ENCODE measurements at places on chromosomes 3 and 15. TPM values are rescaled to one million over a fixed set of nuclear protein-coding genes. Genes with fewer than 3 reads are reported as not detected.

DNA sequence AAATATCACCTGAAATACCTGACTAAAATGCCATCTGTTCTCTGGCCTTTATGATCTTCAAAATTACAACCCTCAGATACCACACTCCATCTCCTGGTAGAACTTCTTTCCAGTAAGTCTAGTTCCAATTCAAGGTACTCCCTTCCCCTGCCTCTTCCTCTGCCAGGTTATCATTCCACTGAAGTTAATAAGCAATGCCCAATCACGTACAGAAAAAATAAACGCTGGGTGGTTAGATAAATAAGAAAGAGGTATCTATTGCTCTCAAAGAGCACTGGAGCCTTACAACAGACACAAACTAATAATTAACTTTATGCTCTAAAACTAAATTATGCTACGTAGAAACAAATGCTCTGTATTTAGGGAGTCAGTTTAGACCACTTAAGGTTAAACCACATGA, 112.5 kb downstream of the MYO9A start:
- DNase-seq = no peak

- DNase-seq = peak; percentile 30
Observed at GRCh38 chr3:11641683-11642430, 1.9 kb downstream of the VGLL4 start.

- peak; percentile 28 for DNase-seq
Observed at GRCh38 chr15:70308011-70308734, 210.5 kb upstream of the TLE3 start.

DNA sequence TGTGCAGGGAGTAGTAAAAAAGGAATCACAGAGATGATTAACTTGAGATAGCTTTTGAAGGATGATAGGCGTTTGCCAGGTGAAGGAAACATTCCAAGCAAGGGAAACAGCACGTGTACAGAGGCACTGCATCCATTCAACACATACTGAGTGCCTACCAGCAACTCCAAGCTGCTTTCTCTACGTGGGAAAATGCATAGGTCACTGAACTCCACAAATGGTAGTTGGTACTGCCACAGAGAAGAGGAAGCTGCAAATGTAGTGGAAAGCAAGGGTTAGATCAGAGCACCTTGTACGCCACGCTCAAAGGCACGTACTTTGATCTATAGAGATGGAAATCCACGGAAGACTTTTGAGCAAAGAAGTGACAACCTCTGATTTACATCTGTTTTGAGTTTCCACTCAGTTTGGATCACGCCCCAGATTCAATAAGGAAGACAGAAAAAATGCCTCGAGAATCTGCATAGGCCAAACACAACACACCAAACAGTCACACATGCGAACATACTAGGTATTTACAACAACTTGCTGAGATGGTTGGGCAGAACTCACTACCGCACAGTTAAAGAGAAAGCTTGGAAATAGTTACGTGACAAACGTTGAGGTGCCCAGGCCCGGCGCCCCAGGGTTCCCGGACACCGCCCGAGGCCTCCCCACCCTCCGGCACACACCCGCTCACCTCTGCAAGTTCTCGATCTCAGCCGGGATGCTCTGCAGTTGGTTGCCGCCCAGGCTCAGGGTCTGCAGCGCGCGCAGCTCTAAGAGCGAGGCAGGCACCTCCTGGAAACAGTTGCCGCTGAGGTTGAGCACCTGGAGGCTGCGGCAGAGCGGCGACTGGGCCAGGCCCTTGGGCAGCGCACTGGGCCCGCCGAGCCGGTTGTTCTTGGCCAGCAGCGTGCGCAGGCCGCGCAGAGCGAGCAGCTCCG, 826 bp downstream of the LRRC58 start:
- DNase-seq = no peak

- DNase-seq = no peak
Observed at GRCh38 chr3:78163379-78163778, 1123.5 kb downstream of the ROBO2 start.

GRCh38 chr3:43231276-43232000, 54.9 kb upstream of the SNRK start:
- no peak for DNase-seq

- DNase-seq = no peak
Observed at GRCh38 chr3:177711637-177712036, 514.4 kb upstream of the TBL1XR1 start.

DNA sequence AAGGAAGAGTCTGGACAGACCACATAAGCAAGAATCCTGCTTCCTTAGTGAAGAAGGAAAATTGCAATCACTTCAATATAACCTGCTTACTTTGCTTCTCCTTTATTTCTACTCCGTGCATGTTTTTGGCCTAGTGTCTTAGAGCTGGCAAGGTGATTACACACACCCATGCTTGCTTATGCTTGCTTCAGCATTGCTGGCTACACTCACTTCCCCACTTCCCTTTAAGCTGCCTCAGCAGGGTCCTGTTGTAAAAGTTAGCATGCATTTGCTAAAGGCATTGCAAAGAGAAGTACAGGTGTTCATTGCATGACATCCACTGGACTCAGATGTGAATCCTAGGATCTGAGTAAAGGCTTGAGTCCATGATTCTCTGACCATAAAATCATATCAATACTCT, 47.5 kb upstream of the STT3B start:
- DNase-seq = no peak

- DNase-seq = no peak
Observed at GRCh38 chr3:70233112-70233511, 79.3 kb downstream of the MDFIC2 start.

- no peak for DNase-seq
Observed at GRCh38 chr15:99283717-99284116, 32.4 kb downstream of the LRRC28 start.

DNA sequence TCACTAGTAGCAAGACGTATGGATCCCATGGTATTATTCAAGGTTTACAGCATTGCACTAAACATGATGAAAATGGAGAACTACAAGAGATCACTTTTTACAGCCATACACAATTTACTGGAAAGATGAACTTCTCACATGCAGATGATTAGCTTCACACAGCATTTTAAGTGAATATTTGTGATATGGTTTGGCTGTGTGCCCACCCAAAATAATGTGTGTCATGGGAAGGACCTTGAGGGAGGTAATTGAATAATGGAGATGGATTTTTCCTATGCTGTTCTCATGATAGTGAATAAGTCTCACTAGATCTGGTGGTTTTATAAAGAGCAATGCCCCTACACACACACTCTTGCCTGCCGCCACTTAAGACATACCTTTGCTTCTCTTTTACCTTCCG, 662.0 kb upstream of the CCDC54 start:
- DNase-seq = no peak

DNA sequence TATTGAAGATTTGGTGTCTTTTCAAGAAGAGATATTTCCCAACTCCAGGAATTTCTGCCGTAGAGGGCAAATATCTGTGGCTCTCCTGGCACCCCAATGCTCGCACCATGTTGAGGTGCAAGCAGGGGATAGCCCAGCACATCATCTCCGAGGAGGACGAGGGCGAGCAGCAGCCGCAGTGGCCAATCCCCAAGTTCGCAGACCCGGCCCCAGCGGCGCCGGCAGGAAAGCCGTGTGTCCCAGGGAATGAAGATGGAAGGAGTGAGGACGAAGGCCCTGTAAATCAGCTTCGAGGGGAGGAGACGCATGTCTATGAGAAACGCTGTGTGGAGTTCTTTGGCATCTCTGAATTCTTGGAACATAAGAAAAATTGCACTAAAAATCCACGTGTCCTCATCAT, 213.4 kb upstream of the UBE2E2 start:
- no peak for DNase-seq

GRCh38 chr15:52060501-52060900, 41.5 kb downstream of the MAPK6 start:
- no peak for DNase-seq

DNA sequence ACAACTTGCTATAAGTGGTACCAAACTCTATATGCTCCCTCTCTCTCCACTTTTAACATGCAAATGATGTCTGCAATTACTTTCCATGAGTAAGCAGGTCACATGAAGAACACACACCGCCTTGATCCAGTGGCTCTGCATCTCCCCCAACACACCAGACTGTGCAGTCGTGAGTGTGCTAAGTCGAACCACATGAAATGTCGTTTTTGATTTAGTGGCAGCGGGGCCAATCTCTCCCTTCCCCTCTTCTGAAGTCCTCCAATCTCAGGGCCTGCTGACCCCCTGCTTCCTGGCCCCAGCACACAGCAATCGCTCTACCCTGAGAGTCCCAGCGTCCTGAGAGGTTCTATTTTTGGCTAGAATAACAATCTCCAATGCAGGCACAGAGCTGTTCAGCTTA, 312.5 kb downstream of the SHQ1 start:
- DNase-seq = no peak

DNA sequence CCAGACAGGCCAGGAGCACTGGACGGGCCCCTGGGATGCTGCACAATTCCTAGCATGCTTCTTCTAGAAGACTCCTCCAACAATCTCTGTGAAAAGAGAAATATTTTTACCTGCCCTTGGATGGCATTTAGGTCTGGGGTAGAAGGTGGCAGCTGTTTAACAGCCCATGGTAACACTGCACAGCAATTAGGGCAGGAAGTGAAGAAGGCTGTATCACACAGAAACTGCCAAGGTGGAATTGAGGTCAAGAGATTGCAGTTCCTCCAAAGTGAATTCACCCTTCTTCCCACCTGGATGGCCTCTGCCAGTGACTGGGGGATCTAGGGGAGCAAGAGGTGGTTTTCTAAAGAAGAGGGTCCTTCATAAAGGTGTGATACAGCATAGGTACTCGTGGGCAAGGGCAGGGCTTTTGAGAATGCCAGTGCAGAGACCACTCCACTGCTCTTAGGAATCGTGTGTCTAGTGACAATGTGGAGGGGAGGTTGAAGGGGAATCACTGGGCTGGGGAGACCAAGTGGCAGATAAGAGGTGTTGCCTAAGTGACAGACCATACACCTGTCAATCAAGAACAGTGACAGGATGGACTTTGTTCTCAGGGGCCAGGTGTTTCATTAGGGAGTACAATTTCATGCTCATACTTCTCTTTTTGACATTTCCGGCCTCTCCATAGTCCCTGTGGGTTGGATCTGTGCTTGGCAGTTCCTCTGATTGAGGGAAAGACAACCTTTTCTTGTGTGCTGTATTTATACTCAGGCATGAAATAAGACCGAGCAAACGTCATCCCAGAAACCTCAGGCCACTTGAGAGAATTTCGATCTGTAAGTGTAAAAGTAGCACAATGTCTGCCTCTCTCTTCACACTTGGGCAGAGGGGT, 83.5 kb upstream of the BCL6 start:
- no peak for DNase-seq

- no peak for DNase-seq
Observed at GRCh38 chr15:32636908-32637567, 4.5 kb upstream of the SCG5 start.

DNA sequence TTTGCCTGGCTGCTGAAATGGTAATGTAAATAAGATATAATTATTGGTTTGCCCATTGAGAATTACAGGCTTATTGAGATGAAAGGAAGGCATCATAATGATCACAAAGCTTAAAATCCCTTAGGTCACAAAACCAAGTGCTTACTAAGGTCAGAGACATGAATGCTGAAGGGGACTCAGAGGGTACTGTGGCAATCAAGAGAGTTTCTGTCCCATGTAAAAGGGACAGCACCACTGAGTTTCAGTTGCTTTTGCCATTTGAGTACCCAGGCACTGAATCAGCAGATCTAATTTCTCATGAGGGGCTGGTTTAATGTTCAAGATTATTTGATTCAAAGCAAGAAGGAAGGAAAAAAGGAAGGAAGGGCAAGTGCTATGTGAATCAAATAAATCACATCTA, 127.0 kb downstream of the PLOD2 start:
- no peak for DNase-seq

DNA sequence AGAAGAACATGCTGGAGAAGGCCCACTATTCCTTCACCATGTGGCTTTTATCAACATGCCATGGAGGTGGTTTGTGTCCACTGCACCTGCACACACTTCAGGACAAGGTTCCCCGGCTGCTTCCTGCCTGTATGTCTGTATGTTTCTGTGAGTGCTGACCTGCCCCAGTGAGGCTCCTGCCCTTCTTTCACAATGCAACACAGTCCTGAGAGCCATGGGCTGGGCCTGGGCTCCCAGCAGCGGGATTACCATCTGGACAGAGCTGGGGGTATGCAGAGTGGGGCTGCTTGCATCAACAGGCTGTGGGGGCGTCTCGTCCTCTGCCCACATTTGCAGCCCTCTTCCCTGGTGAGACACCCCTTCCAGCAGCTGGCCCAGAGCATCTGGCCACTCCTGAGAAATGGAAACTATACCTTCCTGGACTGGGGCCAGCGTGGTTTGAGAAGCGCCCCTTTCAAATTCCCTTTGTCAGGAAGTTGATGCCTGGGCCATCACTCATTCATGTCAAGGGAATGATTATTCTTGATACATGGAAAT, 29.3 kb upstream of the C15orf39 start:
- DNase-seq = no peak

GRCh38 chr15:43095243-43095642, 10.6 kb downstream of the UBR1 start:
- DNase-seq = no peak

- no peak for DNase-seq
Observed at GRCh38 chr15:68774521-68775235, 46.0 kb downstream of the ANP32A start.

DNA sequence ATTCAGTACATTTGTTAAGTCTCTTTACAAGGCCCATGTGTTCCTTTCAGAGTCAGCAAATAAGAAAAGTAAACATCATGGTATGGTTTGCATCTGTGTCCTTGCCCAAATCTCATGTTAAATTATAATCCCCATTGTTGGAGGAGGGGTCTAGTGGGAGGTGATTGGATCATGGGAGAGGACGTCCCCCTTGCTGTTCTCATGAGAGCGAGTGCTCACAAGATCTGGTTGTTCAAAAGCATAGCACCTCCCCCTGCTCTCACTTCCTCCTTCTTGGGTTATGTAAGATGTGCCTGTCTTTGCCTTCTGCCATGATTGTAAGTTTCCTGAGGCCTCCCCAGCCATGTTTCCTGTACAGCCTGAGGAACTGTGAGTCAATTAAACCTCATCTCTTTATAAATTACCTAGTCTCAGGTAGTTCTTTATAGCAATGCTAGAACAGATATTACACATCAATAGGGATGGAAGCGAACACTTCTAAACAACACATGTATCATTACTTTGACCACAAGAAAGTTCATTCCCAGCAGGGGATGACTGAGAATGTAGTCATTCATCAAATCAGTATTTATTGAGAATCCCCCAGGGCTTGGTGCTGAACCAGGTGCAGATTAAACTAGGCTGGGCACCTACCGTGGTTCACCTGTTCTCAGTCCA, 4.1 kb downstream of the EFCAB12 start:
- peak; percentile 53 for DNase-seq

- DNase-seq = no peak
Observed at GRCh38 chr3:50623840-50624474, 7.0 kb downstream of the MAPKAPK3 start.

Gene GABRG3
- total RNA-seq = not detected

Gene CASR
- 8.9 TPM for total RNA-seq

Gene CAMKV
- total RNA-seq = not detected

Gene CSTA
- not detected for total RNA-seq

Gene HIGD2B
- total RNA-seq = not detected

Gene SPINK8
- total RNA-seq = not detected

Gene PARP15
- not detected for total RNA-seq

Gene ST3GAL6
- 35.3 TPM for total RNA-seq

Gene RBP2
- not detected for total RNA-seq

Gene TMC3
- not detected for total RNA-seq

Gene OCA2
- not detected for total RNA-seq

Gene GOLGA6L10
- 10.2 TPM for total RNA-seq

Gene SLC25A38
- total RNA-seq = 28.8 TPM

Gene GCSAM
- not detected for total RNA-seq
